ENCODE measurements at places on chromosomes 16 and 17.

DNA sequence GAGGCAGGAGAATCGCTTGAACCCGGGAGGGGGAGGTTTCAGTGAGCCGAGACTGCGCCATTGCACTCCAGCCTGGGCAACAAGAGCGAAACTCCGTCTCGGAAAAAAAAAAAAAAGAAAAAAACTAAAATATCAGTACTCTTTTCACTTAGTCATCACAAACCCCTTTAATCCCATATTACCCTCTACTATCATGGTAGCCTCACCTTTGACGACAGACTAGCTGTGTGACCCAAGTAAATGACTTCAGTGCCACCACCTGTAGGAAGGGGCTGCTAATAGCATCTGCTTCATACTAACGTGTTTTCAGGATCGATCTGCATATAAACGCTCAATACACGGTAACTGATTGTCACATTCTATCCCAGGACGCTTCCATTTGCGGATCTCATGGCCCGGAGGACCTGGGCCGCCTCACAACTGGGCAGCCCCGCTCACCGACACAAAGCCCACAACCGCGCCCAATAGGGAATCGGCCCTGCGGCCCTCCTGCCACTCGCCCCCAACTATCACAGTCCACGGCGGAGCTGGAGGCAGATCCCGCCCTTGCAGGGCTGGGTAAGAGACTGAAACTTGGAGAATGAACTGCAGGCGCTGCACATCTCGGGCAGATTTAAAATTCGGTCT is 1.1 kb upstream of the ZNF263 start:
- peak; percentile 81 for DNase-seq

DNA sequence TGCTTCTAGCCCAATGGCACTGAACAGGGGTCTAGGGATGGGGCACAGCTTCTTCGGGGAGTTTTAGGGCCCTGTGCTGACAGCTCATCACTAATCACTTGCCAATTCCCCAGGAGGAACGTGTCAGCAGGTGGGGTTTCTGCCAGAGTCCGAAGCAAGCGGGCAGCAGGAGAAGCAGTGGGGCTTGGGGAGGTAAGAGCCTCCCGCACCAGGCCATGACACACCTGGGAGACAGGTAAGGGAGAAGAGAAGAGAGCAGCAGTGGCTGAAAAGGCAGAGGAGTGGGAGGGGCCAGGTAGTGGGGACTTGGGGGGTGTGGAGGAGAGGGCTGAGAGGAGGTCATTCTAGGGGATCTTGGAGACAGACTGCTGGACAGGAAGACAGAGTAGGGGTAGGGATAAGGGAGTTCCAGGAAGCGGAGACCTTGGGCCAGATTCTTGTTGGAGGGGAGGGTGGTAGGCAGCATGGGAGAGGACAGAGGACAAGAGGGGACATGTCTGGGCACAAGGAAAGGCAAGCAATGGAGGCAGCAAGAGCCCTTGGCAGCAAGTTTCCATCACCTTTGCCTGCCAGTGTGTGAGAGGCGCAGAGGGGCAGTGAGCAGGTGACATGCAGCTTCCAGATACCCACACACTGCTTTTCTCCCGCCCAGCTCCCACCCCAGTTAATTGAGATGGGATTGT is 4.9 kb downstream of the PHOSPHO1 start:
- DNase-seq = no peak

DNA sequence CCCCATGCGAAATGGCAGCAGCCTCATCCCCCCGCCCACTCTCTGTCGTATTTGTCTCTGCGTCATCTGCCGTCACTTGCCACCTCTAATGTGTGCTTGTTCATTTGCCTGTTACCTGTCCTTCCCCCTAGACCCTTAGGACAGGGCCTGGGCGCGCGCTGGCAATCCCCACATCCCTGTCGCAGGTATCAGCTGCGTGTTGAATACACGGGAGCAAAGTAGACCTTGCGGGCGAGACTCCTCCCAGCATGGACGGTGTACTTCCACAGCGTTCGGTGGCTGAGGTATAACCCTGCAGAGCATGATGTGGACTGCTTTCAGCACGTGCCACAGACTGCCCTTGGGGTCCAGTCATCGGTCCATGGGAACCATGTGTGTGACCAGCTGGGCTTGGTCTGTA is 170.1 kb upstream of the CHMP6 start:
- no peak for DNase-seq

GRCh38 chr17:54967621-54968261 is 713 bp downstream of the COX11 start:
- DNase-seq = peak; percentile 16

DNA sequence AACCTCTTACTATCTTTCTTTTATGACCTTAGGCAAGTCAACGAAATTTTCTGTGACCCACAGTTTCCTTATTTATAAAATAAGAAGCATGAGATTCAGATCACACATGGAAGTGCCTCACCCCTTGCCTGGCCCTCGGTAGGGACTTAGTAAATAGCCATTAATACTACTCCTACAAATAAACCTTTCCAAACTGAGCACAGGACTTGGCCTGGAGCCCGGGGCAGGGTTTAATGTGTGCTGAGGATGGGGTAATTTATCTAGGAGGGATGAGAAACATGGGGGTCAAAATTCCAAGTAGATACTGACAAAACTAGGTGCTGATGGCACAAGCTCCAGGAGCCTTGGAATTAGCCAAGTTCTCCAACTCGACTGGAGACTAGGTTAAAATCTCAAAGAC is 35.0 kb downstream of the PITPNC1 start:
- DNase-seq = no peak

- DNase-seq = peak; percentile 70
Observed at GRCh38 chr17:77471984-77472461, 331.3 kb downstream of the SEC14L1 start.

GRCh38 chr17:64661976-64662773 is at the start of gene SMURF2:
Gene SMURF2, minus strand, starts transcription at chr17:64662307. Its CDS starts 427 bp downstream, at chr17:64661880.
- DNase-seq = peak; percentile 66

DNA sequence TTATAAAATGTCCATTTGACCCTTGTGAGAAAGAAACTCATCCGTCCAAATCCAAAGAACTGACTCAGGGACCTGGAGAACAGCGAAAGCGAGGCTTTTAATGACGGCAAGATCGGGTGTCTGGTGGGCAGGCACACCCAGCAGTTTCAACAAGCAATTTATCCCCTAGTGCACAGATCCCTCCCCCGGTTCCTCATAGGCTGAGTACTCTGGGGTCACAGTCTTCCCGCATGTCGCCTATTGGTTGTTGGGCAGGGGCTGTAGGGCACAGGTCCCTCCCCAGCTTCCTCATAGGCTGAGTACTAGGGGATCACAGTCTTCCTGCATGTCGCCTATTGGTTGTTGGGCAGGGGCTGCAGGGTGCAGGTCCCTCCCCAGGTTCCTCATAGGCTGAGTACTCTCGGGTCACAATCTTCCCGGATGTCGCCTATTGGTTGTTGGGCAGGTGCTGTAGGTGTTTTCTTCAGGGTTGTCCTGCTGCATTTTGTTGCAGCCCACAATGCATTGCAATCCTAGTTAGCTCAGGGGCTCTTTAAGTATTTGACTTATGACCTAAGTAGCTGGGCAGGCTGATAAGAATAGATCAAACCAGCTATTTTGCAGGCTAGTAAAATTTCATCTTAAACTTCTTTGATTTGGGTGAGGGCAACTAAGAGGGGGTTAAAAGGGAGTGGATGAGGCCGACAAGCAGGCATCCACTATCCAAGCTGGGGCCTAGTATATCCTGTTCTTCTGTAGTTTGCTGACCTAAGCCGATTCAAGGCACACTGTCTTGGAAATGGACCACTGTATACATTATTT is 3.6 kb upstream of the UTS2R start:
- no peak for DNase-seq

DNA sequence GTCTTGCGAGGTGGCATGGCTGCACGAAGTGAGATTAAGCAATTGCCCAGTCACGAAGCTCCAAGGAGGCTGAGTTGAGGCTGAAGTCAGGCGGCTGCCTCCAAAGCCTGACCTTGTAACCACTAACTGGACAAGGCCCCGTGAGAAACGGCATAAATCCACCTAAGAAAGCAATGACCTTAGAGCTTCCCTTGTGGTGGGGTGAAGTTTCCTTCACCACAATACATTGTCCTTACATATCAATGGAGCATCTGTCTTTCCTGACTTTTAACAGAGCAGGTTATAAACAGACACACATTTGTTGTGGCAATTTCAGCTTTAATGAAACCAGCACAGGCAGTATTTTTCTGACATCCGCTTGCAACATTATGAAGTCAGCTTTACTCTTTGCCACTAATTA is 2.5 kb upstream of the MED9 start:
- DNase-seq = no peak

DNA sequence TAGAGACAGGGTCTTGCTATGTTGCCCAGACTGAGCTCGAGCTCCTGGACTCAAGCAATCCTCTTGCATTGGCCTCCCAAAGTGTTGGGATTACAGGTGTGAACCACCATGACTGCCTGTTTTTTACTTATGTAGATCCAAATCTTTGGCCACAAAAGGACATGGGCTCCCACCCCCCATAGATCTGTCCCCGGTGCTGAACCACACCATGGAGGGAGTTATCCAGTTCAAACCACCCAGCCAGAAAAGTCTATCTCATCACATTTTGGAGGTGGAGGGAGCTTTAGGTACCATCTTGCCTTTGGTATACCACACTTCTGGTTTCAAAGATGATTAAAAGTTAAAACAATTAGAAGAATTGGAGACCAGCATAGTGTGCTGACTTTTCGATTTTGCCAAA is 26.2 kb downstream of the SHISA9 start:
- DNase-seq = no peak

DNA sequence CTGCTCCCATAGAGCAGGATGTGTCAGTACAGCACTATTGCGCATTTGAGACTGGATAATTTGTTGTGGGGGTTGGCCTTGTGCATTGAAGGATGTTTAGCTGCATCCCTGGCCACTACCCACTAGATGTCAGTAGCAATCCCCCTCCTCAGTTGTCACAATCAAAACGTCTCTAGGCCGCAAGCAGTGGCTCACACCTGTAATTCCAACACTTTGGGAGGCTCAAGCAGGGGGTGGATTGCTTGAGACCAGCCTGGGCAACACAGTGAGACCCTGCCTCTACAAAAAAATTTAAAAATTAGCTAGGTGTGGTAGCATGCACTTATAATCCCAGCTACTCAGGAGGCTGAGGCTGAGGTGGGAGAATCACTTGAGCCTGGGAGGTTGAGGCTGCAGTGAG is 48.4 kb downstream of the CENPV start:
- DNase-seq = peak; percentile 9

GRCh38 chr16:62408760-62409159 is 372.5 kb upstream of the CDH8 start:
- no peak for DNase-seq

DNA sequence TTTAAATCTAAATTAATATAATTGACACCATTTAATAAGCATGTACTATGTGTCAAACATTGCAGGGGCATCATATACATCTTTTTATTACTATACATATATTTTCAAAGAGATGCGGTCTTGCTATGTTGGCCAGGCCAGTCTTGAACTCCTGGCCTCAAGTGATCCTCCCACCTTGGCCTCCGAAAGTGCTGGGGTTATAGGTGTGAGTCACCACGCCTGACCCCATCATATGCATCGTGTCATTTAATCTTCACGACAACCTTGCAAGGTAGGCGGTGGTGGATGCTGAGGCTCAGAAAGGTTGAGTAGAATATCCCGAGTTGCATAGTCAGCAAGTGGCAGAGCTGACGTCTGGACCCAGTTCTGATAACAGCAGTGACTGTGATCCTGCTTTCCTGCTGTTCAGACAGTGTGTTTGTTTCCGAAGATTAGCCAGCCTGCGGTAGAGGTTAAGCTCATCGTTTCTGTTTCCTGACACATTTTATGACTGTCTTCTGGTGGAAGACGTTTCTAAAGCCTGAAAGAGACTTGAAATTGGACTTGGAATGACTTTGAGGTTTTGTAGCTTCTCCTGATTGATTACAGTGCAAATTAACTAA is 316.6 kb downstream of the SNX29 start:
- DNase-seq = no peak

DNA sequence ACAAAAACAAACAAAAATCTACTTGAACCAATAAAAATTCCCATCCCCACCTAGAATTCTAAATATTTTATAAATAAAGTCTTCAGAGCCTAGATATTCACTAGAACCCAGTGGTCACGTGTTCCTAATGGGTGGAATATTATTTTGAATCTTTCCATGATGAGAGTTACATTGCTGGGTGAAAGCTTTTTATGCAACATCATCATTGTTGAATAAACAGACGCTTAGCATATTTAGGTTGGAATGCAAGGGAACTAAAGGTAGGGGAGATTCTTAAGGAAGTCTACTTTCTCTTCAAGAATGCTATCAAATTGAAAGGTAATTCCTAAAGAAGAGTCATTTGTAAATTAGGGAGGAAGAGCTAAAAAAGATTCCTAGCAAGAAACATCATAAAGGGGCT is 723.1 kb downstream of the WWOX start:
- DNase-seq = no peak

DNA sequence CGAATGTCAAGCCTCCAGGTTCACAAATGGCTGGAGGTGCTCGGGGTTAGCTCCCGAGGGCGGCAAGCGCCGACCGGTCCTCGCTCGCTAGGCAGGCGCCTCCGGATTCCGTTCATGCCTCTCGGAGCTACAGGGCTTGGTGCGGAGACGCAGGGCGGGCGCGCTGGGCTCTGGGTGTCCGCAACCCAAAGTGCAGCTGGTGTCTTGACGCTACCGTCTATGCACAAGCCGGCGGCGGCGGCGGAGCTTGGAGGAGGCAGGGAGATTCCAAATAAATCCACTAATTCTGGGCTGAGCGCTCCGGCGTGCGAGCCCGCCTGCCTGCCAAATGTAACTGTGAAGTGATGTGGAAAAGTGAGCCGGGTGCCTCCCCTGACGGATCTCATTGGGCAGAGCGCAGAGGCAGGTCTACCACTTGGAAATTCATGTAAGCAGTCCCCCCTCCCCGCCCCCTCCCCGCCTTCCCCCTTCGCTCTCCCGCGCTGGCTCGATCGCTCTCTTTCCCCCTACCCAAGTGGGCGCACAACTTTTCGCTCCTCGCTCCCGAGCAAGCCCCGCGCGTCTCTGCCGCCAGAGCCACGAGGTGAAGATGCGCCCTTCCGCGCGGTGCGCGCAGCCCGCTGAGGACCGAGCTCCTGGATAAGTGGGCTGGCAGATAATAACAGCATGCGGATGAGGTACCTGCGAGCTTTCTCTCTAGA is at the start of gene CDH8:
Gene CDH8, minus strand, starts transcription at position 338 of the 701 bp plus-strand sequence. CDS start 15,035 bp downstream, outside the sequence.
- no peak for DNase-seq

GRCh38 chr16:1105888-1106620 is 10.0 kb upstream of the C1QTNF8 start:
- DNase-seq = peak; percentile 69

GRCh38 chr17:60333628-60334031 is 58.3 kb downstream of the USP32 start:
- DNase-seq = no peak

DNA sequence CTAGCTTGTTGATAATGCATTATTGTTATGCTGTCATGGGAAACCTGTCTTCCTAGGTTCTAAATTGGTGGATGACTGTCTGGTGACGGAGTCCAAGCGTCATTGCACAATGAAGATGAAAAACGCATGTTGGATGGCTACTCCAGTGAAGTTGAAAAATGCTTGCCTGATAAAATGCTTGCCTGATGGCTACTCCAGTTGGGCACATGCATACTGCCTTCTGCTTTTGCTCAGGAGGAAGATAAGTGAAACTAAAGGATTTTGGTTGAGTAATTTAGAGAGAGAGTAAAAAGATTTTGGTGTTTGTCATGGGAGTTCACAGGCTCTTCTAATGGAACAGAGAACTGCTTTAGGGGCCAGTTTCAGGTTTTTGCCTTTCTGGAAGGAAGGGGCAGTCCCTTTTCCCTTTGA is 118.6 kb downstream of the PRKCA start:
- no peak for DNase-seq

Data from NCI-H345 (cell line).